ENCODE measurements at places on chromosomes 3 and 15. TPM values are rescaled to one million over a fixed set of nuclear protein-coding genes. Genes with fewer than 3 reads are reported as not detected.

DNA sequence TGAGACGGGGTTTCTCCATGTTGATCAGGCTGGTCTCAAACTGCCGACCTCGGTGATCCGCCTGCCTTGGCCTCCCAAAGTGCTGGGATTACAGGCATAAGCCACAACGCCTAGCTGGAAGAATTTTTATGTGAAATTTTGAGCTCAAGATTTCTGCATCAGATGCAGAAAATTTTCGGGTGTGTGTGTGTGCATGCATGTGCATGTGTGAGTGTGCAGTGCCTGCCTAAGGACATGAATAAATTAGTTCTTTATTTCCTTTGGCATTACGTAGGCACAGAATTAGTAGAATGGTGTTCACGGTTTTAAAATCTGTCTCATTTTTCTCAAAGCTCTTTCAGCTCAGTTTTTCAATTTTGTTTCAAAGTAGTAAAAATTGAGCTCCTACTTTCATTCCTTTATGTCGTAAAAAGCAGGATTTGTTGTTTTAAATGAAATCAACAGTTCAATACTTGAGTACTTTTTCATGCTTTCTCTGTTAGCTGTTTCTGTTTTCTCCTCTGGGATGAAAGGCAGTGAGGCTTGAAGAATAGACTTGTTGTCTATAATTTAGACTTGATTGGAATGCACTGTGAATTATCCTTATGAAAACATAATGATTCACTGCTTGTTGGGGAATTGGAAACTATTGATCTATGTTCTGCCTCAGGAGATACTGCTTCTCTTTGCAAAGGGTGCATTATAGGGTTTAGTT, 23.3 kb upstream of the RAB11A start:
- DNase-seq, result no peak

GRCh38 chr15:83854321-83854720, 200.4 kb downstream of the ADAMTSL3 start:
- no peak for DNase-seq

DNA sequence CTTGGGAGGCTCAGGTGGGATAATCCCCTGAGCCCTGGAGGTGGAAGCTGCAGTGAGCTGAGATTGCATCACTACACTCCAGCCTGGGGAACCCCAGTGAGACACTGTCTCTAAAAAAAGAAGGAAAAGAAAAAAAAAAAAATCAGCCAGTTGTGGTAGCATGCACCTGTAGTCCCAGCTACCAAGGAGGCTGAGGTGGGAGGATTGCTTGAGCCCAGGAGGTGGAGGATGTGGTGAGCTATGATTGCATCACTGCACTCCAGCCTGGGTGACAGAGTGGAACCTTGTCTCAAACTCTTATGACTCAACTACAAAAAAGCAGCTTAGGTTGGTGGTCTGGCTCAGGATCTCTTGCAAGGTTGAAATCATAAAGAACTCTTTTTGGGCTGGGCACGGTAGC, 19.3 kb upstream of the GPX1 start:
- peak; percentile 59 for DNase-seq

The NDUFAF3 gene
- 82.0 TPM for total RNA-seq

DNA sequence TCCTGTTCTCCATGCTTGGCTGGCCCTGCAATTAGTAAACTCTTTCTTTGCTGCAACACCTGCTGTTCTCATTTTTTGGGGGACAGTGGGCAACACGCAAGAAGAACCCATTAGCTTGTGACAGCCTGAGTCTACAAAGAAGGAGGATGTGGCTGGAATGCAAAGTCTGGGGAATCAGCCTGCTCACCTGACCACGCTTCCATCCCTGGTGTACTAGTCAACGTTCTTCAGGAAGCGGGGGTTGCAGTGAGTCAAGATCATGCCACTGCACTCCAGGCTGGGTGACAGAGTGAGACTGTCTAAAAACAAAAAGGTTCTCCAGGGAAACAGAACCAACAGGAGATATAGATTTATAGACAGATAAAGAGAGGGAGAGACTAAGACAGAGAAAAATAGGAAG, 27.7 kb upstream of the KBTBD12 start:
- DNase-seq, result no peak

DNA sequence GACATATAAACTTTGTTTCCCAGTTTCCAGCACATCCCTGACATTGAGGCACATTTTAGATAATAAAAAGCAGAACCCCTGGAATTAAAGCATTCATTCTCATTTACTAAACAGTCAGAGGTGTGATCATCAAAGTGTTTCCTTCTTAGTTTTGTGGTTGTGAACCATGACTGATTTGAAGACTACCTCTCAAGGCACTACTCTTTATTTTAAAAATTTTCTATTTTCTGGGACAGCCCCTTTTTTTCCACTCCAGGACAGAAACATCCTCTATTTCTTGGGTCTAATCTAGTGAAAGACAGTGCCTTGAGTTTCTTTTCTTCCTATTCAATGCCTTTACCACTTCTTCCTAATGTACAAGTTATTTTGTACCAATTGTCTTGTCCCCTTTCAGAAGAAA, 5.2 kb downstream of the SST start:
- no peak for DNase-seq

- DNase-seq, result peak; percentile 67
Observed at GRCh38 chr3:39291903-39292329, 12.1 kb upstream of the CX3CR1 start.

Measured in activated naive CD8-positive, alpha-beta T cell treated with anti-CD3 and anti-CD28 coated beads for 36 hours (primary cell).